ENCODE measurements at places on chromosomes 6 and 20.

- no peak for DNase-seq
Measured at GRCh38 chr20:9053108-9053507, 15.8 kb upstream of the PLCB4 start.

- DNase-seq, result no peak
Measured at GRCh38 chr6:57048577-57048976, 2.1 kb downstream of the KIAA1586 start.

DNA sequence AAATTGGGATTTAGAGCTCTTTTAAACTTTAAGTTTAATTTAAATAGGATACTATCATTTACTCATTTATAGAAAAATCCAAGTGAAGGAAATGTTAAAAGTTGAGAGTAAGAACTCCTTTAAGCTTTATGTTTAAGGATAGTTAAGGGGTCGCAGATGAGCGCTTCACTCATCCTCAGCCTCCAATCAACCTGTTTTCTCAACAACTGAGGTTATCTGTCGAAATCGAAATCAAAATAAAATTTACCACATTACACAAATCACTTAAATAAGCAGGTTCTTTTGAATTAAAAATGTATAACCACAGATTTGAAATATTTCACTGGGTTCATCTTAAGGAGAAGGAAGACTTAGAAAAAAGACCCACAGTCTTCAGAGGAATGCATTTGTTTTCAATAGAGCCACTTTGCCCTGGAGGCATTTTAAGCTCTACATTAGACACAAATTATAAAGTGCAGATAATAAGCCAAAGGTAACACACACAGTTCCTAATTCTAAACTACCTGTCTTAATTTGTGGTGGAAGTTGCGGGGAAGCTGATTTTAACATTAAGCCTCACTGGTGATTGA, 5.5 kb downstream of the PAX1 start:
- no peak for DNase-seq

DNA sequence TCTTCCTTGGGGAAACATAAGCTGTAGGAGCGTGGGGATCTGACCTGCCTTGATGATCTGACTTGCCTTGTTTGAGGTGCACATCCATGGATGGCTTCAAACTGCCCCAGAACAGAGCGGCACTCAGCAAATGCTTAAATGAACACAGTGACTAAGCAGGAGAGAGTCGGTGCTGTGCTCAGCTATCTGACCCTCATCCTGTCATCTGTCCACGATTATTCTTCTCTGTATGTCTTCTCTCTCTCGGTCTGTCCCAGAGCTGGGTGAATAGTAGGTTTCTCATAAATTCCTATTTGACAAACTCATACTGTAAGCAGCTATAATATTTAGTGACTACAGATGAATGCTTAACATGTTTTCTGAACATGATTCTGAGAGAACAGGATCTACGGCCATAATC, 37.3 kb downstream of the TRAM2 start:
- DNase-seq, result no peak

DNA sequence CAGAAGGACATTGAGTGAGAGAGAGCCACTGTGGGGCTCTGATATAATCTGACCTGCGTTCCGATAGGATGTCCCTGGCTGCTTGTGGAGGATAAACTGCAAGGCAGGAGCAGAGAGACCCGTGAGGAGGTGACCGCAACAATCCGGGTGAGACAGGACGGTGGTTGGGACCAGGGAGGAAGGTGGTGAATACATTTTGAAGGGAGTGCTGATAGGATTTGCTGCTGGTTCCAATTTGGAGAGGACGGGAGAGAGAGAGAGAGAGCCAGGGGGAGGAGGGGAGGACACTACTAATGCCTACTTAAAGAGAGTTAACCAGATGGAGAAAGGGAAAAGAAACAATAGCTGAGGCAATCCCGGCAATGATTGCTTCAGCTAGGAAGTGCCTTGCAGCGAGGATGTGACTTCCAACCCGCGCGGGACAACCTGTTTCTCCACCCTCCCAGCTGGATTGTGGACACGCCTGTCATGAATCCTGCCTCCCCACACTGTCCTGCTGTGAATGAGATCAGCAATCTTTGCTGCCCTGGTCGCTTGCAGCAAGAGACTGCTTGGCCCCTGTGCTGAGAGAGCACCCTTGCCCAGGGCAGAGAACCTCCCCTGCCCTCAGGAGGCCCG, 199.0 kb upstream of the KCNG1 start:
- no peak for DNase-seq

DNA sequence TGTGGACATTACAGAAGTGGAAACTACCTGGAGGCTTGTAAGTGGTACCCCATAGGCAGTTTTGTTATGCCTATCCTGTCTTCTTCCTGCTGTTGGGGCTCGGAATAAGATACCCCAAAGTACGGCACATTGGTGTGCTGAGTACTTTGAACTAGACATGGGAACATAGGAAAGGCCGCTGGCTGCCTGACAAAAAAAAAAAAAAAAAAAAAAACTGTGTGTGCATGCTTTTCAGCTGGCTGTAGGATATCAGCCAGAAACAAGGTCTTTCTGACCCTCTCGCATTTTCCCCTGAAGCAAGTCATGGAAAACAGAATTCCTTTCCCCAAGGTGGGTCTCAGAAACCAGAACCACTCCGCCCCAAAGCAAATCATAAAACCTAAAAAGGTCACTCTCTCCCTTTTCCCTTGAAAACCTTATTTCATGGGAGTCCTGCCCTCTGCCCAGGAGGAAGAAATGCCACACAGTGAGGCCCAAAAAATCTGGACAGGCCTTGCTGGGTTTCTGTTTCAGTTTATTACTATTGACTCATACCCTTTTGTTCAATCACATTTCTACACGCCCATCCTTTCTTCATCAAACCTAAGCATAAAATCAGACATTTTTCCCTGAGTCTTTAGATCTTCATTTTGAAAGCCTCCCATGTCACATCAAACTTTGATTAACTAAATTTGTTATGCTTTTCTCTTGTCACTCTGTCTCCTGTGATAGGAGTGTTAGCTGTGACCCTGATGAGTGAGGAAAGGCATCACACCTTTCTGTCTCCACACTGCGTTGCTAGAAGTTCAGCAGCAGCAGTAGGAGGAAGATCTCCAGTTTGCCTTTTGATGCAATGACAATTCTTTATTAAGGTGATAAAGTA, 17.2 kb downstream of the SLC2A12 start:
- no peak for DNase-seq

- no peak for DNase-seq
Measured at GRCh38 chr6:87968435-87969278, 79.0 kb upstream of the SPACA1 start.

- DNase-seq, result no peak
Measured at GRCh38 chr6:163261361-163261760, 153.2 kb upstream of the QKI start.

DNA sequence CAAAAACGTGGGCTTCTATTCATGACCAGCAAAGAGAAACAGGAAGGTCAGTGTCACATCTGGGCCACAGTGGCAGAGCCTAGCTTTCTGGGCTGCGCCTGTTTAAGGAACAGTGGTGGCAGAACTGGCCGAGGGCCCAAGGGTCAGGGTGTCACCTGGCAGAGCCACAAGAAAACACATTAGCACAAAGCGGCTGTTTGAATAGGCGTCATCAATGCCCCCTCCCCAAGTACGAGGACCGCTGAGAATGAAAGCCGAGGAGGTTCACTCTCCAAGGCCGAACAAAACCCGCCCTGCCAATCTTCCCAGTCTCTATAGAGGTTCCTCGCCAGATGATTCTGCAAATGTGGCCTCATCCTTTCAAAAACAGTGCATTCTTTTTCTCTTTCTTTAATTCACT, 125.2 kb upstream of the TRAF3IP2 start:
- no peak for DNase-seq

- no peak for DNase-seq
Measured at GRCh38 chr6:129598244-129599187, 111.5 kb downstream of the ARHGAP18 start.

GRCh38 chr6:142387997-142388815, 86.4 kb downstream of the ADGRG6 start:
- DNase-seq, result no peak

GRCh38 chr20:16147216-16147615, 426.0 kb downstream of the KIF16B start:
- DNase-seq, result no peak

DNA sequence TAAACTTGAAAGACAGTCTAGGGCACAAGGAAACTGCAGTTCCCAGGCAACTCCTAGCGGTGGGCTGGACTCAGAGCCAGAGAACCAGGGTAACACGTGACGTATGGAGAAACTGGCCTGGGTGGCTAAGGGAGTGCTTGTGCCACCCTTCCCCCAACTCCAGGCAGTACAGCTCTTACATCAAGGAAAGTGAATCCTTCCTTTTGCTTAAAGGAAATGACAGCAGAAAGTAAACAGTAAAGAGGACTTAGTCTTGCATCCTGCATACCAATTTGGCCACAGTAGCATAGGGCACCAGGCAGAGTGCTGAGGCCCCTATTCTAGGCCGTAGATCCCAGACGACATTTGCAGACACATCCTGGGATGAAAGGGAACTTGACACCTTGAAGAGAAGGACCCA, 322.8 kb downstream of the CD109 start:
- DNase-seq, result no peak

DNA sequence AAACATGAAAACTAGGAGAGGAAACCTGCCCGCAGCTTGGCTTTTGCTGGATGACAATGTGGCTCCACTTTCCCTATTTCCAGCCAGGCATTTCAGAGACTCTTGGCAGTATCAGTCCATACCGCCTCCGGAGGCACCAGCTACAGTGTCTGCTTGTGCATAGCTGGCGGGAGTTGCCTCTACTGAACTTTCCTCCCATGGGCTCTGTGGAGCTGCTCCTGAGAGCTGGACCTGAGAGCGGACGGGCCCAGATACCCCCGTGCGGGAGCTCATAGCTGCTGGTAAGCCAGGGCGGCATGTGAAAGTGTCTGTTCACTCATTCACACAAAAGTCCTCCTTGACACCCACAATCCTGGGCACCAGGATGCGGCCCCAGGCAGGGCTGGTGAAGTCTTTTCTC, 130.3 kb upstream of the PMEPA1 start:
- DNase-seq, result no peak

GRCh38 chr20:61379898-61380544, 128.0 kb downstream of the CDH4 start:
- DNase-seq, result no peak

- no peak for DNase-seq
Measured at GRCh38 chr6:46254331-46254730, 83.6 kb upstream of the ENPP5 start.

DNA sequence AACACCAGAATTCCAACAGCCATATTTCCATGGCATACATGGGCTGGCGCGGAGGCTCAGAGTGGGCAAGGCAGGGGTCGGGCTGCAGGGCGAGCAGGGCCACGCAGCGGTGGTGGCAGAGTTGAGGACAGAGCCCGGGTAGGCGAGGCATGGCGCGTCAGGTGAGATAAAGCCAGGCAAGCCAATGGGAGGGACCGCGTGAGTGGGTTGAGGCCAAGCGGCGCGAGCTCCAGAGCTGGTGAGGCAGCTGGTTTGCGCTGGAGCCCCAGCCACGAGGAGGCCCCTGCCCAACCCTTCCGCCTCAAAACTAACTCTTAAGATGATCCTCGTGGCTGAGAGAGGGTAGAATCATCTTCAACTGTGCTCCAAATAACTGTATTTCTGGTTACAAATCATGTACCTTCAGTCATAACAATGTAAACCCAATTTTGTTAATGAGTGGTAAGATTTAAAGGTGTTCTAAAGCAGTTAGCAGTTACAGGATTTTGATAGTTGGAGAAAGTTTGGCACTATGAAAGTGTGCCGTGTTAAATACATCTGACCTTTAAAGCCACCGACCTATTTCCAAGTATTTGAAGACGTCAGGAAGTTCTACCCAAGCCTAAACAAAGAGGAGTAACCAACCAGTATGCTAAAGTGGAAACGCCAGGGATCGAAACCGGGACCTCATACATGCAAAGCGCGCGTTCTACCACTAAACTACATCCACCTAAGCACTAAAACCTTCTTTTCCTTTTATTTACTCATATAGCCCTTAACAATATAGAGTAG, 107.9 kb downstream of the GPX5 start:
- no peak for DNase-seq

GRCh38 chr6:74114428-74114827, 418.4 kb downstream of the CD109 start:
- no peak for DNase-seq

Measured in activated CD4-positive, alpha-beta T cell treated with anti-CD3 and anti-CD28 coated beads, Interleukin-2, amount 50 U/mL, for 1 hour (primary cell).